Pulmonary artery endothelial cell (primary cell): ENCODE measurements at places on chromosomes 2 and 18.

GRCh38 chr2:119028327-119029174, 86.6 kb downstream of the MARCO start:
- DNase-seq, result no peak

DNA sequence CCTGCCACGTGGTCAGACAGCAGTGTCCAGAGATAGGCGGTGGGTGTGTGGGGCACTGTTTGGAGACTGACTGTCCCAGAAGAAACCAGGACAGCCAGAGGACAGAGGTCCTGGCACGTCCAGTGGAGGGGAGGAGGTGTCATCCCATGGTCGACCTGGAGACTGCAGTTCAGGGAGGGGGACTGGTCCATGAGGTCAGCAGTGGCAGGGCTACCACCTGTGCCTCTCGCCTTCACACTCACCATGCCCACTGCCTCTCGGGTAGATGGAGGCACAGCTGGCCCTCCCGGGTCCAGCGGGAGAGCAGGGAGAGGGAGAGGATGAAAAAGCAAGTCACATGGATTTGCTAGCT, 53.9 kb downstream of the INHBB start:
- DNase-seq, result no peak

GRCh38 chr2:200525551-200525881, 491 bp upstream of the SGO2 start:
- no peak for DNase-seq

DNA sequence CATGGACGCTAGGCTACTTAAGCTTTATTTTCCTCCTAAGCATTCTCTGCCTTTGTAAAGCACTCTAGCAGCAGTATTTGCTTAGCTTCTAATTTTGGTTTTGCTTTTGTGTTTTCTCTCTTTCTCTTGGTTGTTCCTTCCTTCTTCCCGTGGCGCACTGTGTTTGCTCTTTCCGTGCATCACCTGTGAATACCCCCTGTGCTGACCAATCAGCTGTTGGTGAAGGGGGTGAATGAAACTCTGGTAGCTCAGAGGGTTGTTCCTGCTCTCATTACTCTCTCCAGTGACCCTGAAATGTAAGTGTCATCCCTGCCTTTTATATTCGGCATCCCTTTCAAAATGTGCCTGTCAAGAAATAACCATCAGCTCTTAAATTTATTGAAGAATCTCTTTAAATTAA, 45.5 kb upstream of the TNFRSF11A start:
- DNase-seq, result no peak

- no peak for DNase-seq
These were observed 46.7 kb downstream of the LDLRAD4 start for GRCh38 chr18:13265008-13265910.

GRCh38 chr2:149080099-149080498, 41.6 kb downstream of the LYPD6B start:
- no peak for DNase-seq

DNA sequence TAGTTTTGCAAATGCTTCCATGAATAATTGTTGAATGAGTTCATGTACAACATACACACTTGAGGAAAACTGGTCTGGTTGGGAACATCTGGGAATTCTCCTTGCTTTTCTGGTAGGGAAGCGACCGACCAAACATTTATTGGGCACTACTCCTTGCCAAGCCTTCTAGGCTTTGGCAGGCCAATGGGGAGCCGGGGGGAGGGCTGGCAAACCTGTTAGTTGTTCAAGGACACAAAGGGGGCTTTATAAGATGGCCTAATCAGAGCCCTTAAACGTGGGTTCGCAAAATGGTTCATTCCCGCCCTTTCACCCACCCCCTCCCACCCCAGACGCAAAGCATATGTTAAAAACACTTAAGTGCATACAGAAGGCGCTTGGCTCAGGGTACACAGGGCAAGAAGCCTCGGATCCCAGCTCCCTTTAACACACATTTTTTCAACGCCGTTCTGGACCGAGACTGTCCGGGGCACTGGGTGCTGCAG, 844 bp upstream of the VSNL1 start:
- no peak for DNase-seq

GRCh38 chr2:100785626-100786296, 34.2 kb upstream of the NPAS2 start:
- no peak for DNase-seq

GRCh38 chr2:227696990-227697679, 20.7 kb downstream of the SLC19A3 start:
- DNase-seq, result no peak

DNA sequence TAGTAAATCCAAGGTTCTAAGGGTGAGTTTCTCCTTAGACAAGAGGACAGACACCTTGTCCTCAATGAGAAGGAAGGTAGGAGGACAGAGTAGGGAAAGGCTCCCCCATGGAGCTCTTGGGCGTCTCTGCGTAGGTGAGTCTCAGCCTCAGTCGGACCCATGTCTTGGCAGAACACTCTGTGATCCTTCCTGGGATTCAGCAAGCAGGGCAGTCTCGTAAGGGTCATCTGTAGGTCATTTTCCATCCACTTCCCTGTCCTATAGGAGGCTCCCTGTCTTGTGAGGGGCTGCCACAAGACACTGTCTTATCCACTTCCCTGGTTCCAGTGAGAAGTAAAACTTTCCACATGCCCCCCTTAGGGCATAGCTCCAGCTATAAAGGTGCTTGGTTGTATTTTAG, 122.6 kb upstream of the TWIST2 start:
- no peak for DNase-seq

DNA sequence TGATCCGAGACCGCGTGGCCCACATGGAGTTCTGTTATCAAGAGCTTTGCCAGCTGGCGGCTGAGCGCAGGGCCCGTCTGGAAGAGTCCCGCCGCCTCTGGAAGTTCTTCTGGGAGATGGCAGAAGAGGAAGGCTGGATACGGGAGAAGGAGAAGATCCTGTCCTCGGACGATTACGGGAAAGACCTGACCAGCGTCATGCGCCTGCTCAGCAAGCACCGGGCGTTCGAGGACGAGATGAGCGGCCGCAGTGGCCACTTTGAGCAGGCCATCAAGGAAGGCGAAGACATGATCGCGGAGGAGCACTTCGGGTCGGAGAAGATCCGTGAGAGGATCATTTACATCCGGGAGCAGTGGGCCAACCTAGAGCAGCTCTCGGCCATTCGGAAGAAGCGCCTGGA, 94.5 kb upstream of the EML6 start:
- DNase-seq, result no peak
